GM10248 (cell line): ENCODE measurements at places on chromosomes 12 and 14.

DNA sequence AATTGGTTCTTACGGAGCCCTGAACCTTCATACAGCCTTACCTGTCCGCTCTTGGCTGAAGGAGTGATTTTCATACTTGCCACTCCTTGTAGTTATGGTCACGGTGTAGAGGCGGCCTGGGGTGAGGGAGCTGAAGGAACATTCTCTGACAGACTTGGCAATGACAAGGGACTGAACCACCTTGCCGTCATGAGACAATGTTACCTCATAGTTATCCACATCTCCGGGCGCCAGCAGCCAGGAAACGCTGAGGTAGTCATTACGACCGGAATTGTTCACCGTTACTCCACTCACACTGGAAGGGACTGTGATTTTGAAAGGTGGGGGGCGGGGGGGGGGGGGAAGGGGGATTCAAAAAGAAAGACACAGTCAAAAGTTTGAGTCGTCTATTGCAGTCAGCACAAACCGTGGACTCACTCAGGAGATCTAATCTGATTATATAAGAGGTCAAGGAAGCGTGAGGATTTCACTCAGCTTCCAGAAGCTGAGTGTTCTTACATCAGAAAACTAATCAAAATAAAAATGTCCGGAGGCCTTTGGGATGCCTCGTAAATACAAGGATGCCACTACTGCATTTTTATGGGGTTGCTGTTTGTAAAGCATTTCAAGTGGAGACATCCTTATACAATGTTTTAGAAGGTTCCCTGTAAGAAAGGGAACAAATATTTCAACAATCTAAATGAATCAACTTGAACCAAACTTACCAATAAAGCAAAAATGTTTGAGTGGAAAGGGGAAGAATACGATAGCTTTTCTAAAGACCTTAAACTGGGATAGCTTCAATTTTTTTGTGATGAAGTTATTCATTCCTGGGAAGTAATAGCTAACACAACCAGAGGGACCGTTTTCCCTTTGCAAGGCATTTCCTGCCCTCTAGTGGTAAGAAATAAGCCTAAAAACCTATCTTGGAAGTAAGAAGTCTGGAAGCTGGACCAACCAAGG is 60.6 kb downstream of the PTPRB start:
- DNase-seq, result peak; percentile 34

GRCh38 chr14:85125291-85125670 is 404.7 kb upstream of the FLRT2 start:
- no peak for DNase-seq

DNA sequence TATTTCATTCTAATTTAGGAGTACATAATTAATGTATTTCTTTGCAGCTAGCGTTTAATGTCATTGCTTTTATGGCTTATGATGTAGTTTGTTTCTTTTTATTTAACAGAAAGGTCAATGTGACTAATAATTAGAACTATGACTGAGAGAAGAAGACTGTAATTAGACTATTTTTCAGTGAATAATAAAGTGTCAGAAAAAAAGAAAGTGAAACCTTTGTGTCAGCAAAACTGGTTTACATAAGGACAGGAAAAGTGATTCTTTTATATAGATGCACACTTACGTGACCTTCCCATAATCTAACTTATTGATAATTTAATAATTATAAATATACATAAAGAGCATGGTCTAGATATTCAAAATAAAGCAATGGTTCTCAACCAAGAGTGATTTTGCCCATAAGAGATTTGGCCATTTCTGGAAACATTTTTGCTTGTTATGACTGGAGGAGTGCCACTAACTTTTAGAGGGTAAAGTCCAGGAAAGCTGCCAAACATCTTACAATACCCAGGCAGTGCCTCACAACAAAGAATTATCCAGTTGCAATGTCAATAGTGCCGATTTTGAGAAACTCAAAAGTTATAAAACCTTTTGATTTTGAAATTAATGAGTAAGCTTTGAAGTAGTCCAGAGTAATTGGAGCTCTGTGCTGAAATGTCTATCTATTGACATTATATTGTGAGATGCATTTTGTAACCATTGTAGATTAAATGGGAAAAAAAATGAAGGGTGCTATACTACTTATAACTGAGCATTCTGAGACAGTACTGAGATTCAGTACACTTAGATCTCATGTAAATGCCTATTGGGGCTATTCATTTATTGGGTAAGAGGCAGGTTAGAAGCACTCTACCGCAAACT is 227.1 kb downstream of the C12orf50 start:
- DNase-seq, result no peak

- DNase-seq, result no peak
These were observed 26.2 kb downstream of the NID2 start for GRCh38 chr14:52042371-52043289.

DNA sequence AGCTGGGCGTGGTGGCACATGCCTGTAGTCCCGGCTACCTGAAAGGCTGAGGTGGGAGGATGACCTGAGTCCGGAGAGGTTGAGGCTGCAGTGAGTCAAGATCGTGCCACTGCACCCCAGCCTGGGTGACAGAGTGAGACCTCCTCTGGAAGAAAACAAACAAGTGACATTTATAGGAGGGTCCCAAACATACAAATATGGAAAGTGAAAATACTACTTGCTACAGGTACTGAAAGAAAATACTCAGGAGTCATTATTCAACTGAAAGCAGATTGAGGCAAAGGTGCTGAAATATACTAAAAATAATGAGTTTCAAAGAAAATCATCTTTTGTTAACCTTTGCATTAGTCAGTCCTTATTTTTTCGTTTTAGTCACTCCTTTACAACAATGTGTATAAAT is 53.5 kb downstream of the ETV6 start:
- DNase-seq, result peak; percentile 38

DNA sequence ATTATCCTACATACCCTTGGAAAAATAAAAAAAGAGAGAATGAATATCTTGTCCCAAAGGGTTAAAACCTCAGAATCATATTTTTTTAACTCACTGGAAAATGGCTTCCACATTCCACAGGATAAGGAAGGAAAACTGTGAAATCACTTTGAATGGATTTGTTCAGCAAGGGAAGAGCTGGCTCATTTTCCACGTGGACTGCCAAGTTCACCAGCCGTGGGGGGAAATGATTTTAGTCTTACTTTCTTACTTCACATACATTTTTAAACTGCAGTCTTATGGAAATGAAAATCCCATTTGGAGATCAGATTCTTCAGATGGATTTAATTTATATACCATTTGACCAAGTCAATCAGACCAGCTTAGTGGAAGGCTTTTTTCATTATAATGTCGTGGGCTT is 29.9 kb upstream of the AEBP2 start:
- DNase-seq, result no peak
